ENCODE measurements at places on chromosomes 5 and 9.

DNA sequence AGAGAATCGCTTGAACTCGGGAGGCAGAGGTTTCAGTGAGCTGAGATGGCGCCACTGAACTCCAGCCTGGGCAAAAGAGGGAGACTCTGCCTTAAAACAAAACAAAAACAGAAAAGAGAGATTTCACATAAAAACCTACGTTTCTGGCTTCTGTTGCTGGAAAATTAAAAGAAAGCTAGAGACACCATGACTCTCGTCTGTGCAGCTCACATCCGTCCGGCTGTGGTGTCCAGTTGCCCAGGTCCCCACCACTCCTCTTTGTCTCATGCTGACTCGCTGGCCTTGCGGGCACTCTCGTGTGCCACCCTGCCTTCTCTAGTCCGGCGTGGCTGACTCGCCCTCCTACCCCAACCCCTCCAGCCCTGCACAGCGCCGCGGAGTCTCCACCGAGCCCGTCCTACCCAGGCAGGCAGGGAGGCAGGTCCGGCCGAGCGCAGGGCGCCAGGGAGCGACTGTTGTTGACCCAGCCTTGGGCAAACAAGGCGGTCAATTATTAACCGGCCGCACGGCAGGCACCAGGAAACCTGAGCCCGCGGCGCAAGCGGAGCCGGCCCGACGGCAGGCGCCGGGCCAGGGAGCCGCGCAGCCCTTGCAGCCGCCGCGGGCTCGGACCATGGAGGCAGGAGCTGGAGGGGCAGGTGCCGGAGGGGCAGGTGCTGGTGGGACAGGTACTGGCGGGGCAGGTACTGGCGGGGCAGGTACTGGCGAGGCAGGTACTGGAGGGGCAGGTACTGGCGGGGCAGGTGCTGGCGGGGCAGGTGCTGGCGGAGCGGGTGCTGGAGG lies at the start of gene PRRT1B:
PRRT1B (plus strand) TSS at position 521 of the 783 bp plus-strand sequence; CDS start at position 614, 93 bp downstream.
- DNase-seq: no peak

- no peak for DNase-seq
These were observed 60.1 kb downstream of the OTULIN start for GRCh38 chr5:14724633-14725032.

GRCh38 chr9:128245421-128246151 lies 30.2 kb downstream of the GOLGA2 start:
- DNase-seq: peak; percentile 76

- DNase-seq: no peak
These were observed 816.0 kb upstream of the CDH9 start for GRCh38 chr5:27854243-27854852.

DNA sequence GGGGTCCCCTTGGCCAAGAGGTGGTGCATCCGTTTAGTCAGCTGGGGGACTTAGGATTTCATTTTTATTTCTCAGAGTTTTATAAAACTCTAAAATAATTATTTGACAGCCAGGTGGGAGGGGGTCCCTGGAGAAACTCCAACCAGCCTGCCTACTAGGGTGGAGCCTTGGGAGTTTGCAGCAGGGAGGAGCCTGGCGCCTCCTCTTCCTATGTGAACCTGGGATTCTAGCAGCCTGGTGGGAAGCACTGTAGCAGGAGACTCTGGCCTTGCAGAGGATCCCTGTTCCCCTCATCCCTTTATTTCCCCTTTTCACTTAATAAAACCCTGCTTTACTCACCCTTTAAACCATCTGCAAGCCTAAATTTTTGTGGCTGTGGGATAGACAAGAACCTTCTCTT lies 50.8 kb downstream of the FXN start:
- no peak for DNase-seq

DNA sequence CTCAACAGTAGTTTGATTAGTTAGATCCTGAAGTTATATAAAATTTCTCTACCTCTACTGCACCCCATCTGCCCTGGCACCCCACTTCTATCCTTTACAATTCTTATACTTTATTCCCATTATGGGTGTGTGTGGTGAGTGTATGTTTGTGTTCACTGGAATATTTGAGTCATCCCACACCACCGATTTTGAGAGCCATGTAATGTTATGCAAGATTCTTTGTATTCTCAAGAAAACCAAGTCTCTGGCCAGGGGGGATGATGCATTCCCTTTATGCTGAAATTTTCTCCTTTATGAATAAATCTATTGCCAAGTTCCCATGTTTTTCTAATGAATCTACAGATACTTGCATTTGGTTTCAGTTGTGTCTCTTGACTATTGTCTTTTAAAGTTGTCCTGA lies 266.8 kb downstream of the ARHGEF28 start:
- peak; percentile 96 for DNase-seq

GRCh38 chr5:125612776-125613175 lies 810.4 kb upstream of the GRAMD2B start:
- DNase-seq: no peak

DNA sequence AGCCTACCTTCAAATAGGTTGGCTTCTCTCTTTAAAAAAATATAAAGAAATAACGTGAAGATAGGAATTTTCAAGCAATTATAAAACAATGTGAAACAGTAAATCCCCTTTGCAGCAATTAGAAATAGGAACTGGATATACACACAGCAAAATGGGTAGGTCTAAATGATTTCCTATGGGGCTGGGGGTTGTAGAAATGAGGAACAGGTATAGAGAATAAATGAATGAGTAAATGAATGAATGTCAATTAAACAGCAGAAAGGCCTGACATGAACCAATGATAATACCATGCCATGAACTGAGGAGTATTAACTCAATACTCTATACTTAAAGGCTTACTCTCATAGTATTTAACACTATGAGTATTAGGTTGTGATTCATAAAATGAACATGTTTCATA lies 21.6 kb downstream of the SSBP2 start:
- DNase-seq: no peak

GRCh38 chr5:134240421-134240962 lies 14.6 kb upstream of the PPP2CA start:
- peak; percentile 43 for DNase-seq
